ENCODE measurements at places on chromosomes 12 and 14.

DNA sequence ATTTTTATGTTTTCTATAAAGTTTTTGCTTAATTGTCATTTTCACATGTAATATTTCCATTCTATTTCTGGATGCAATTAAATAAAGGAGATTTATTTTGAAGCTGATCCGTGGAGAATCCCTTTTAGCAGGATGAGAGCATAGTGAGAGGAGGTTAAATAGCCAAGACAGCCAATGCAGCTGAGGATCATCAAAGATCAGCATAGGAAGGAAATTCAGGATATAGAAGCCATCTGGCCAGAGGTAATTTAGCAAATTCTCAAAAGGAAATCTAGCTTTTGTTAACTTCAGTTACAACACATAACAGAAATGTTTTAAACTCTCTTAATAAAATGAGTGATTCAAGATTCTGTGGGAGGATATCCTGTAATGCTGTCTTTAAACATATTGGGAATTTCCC lies 122.8 kb upstream of the PDE3A start:
- DNase-seq: no peak

GRCh38 chr12:112216223-112216622 lies 90.9 kb downstream of the TRAFD1 start:
- no peak for DNase-seq

- DNase-seq: no peak
These were observed 2.6 kb downstream of the WSCD2 start for GRCh38 chr12:108131657-108132126.

GRCh38 chr12:6318440-6318879 lies 8.0 kb downstream of the PLEKHG6 start:
- DNase-seq: no peak

- no peak for DNase-seq
These were observed 1136.0 kb downstream of the FLRT2 start for GRCh38 chr14:86665975-86666374.
